ENCODE measurements at places on chromosomes 11 and 22.

- no peak for DNase-seq
Observed at GRCh38 chr11:60378354-60378753, at the start of gene MS4A7. TSS of gene MS4A7 (plus strand) at chr11:60378532. CDS start at chr11:60383142, 4,610 bp downstream.

- DNase-seq: no peak
Observed at GRCh38 chr11:94521684-94522083, 9.4 kb downstream of the C11orf97 start.

- DNase-seq: no peak
Observed at GRCh38 chr11:92866679-92867282, 102.7 kb upstream of the MTNR1B start.

DNA sequence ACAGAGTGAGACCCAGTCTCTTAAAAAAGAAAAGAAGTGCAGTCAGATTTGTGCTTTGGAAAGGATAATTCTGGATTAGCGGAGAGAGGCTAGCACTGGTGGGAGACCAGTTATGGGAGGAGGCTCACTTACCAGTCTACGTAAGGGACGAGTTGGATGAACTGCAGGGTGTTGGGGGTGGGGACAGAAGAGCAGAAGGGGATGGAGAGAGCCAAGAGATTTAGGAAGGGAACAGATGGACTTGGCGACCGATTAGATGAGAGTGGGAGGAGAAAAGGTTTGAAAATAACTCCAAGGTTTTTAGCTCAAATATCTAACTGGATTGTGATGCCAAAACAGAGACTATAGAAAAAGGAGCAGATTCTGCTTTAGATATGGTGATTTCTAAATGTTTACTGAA is 81.4 kb downstream of the SFI1 start:
- no peak for DNase-seq

DNA sequence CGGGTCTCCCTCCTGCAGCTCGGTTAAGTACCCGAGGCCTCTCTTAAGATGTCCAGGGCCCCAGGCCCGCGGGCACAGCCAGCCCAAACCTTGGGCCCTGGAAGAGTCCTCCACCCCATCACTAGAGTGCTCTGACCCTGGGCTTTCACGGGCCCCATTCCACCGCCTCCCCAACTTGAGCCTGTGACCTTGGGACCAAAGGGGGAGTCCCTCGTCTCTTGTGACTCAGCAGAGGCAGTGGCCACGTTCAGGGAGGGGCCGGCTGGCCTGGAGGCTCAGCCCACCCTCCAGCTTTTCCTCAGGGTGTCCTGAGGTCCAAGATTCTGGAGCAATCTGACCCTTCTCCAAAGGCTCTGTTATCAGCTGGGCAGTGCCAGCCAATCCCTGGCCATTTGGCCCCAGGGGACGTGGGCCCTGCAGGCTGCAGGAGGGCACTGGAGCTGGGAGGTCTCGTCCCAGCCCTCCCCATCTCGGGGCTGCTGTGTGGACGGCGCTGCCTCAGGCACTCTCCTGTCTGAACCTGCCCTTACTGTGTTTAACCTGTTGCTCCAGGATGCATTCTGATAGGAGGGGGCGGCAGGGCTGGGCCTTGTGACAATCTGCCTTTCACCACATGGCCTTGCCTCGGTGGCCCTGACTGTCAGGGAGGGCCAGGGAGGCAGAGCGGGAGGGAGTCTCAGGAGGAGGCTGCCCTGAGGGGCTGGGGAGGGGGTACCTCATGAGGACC is 25.0 kb downstream of the FADS3 start:
- DNase-seq: no peak

GRCh38 chr11:65793625-65794400 is 7.0 kb downstream of the OVOL1 start:
- no peak for DNase-seq

GRCh38 chr11:33649944-33650343 is 50.7 kb downstream of the C11orf91 start:
- no peak for DNase-seq

DNA sequence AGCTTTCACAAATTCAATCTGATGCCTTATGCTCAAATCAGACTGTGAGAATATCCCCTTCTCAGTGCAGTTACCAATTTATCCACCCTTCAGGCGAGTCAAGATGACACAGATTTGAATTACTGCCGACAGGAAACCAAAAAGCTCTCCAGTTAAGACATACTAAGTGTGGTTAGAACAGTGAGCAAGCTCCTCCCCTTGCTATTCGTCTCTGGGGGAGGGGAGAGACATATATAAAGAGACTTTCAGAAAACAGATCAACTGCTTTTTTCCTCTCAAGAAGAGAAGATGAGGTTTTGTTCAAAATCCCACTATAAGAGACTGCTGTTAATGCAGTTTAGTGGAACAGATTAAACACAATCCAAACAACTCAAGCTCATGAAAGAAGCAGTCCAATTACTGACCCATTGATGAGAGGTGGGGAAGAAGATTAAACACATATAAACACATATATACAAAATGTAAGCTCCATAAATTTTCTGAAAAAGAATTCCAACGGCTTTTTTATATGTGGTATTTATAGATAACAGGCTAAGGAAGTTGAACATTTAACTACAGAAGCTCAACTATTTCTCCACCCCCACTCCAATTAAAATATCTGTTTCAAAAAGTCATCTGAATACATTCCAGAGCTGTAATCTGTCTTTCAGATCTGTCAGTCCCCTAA is 102.7 kb downstream of the MRTFA start:
- no peak for DNase-seq

GRCh38 chr11:34605481-34606325 is 15.2 kb upstream of the EHF start:
- no peak for DNase-seq

DNA sequence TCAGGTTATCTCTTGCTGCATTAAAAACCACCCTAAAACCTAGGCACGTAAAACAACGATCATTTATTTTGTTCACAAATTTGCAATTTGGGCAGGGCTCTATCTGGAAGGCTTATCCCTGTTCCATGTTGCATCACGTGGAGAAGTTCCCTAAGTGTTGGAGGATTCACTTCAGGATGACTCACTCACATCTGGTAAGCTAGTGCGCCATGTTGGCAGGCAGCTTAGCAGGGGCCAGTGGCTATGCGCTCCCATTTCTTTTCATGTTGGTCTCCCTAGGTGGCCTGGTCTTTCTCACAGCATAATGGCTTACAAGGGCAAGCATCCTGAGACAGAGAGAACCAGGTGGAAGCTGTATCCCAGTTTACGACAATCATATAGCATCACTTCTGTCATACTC is 226.8 kb downstream of the BLID start:
- DNase-seq: no peak

- no peak for DNase-seq
Observed at GRCh38 chr11:70547821-70548670, 149.7 kb downstream of the CTTN start.

DNA sequence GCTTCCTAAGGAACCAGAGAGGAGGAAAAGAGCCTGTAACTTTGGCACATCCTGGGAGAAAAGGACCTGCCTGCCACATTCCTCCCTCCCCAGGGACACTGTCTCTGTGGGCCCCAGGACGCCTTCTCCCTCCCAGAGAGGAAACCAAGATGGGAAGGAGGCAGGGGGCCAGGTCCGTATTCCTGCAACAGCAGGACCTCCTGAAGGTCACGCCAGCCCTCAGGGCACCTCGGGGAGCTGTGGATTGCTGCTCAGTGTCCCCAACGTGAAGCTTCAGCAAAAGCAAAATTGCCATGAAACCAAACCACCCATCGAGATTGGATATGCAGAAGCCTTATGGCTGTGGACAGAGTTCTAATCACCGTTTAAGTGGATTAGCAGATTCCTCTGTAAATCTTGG is 86.7 kb downstream of the ARHGAP8 start:
- no peak for DNase-seq

- DNase-seq: no peak
Observed at GRCh38 chr22:29801153-29801552, 34.0 kb downstream of the UQCR10 start.

GRCh38 chr22:32693102-32693501 is 108.4 kb upstream of the TIMP3 start:
- no peak for DNase-seq

DNA sequence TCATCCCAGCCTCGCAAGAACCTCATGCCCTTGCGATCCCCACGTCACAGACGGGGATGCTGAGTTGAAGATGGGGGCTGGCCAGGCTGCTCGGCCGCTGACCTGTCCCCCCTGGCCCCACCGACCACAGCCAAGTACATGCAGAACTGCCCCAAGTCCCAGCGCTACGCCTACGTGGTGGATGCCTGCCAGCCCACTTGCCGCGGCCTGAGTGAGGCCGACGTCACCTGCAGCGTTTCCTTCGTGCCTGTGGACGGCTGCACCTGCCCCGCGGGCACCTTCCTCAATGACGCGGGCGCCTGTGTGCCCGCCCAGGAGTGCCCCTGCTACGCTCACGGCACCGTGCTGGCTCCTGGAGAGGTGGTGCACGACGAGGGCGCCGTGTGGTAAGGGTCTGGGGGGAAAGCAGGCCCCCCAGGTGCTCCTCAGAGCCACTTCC is 10.0 kb downstream of the MUC5B start:
- no peak for DNase-seq

- DNase-seq: no peak
Observed at GRCh38 chr11:35047179-35047578, 91.8 kb upstream of the CD44 start.

GRCh38 chr22:17198170-17199002 is 20.8 kb downstream of the ADA2 start:
- no peak for DNase-seq

DNA sequence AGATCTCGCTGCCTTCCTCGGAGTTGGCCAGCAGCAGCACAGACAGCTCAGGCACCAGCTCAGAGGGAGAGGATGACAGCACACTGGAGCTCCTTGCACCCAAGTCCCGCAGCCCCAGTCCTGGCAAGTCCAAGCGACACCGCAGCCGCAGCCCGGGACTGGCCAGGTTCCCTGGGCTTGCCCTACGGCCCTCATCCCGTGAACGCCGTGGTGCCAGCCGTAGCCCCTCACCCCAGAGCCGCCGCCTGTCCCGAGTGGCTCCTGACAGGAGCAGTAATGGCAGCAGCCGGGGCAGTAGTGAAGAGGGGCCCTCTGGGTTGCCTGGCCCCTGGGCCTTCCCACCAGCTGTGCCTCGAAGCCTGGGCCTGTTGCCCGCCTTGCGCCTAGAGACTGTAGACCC is 6.4 kb downstream of the PLA2G3 start:
- DNase-seq: no peak

DNA sequence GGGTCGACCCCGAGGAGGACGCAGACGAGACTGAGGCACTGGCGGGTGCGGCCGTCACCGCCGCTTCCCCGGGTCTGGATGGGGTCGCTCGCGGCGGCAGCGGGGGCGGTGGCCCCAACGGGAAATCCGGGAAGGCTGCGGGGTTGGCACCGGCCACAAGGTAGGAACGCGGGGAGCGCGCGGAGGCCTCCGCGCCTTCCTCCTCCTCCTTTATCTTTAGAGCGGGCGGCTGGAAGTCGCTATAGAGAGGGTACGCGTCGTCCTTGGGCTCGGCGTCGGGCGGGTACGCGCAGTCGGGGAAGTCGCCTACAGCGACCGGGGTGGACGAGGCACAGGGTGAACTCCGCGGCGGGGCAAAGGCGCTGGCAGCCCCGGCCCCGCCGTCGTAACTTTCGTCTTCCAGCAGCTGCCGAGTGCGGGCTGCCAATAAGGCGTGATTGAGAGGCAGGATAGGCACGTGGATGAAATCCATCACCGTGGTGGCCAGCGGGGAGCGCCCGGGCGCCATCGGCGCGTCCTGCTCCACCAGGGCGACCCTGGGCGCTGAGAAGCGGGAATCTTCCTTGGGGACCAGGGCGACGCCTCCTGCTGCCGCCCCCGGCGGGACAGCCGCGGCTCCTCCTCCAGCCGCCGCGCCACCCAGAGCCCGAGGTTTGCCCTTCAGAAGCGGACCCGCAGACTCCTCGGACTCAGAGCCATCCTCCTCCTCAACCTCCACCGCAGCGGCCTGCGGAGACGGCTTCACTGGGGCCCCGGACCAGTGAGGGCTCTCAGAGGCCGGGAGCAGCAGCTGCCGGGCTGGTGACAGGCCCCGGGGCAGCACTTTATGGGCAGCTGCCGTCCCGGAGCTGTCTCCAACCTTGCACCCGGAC is 1.7 kb downstream of the PGR start:
- no peak for DNase-seq

DNA sequence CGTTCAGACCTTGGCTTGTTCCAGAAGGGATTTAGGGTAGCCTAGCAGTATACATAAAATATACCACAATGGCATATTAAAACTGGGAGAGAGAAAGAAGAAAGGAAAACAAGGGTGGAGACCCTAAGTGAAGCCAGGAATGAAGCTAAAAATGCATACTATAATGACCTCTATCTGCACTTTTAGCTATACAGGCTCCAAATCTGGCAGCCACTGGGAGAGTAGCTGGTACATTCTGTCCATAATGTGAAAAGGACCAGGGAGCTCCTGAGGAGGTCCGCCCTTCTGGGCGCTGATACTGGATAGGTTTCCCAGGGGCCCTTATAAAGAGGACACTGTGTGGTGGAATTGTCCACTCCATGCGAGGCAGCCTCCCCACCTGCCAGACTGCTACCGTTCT is 42.8 kb downstream of the PRDM11 start:
- no peak for DNase-seq

DNA sequence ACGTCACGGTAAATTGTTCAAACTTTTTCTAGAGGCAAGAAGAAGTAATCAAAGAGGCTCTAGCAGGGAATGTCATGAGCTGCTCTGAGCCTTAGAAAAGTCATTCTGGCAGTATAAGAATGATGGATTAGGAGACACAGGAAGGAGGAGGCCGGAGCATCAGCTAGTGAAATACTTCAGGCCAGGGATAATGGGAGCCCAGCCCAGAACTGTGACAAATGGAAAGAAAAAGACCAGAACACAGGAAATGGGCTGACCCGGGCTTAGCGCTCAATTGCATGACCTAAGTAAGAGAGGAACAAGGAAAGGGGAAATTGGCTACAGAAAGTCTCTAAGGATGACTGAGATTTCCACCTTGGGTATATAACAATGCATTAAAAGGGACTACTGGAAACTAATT is 108.6 kb downstream of the LARGE1 start:
- DNase-seq: no peak

DNA sequence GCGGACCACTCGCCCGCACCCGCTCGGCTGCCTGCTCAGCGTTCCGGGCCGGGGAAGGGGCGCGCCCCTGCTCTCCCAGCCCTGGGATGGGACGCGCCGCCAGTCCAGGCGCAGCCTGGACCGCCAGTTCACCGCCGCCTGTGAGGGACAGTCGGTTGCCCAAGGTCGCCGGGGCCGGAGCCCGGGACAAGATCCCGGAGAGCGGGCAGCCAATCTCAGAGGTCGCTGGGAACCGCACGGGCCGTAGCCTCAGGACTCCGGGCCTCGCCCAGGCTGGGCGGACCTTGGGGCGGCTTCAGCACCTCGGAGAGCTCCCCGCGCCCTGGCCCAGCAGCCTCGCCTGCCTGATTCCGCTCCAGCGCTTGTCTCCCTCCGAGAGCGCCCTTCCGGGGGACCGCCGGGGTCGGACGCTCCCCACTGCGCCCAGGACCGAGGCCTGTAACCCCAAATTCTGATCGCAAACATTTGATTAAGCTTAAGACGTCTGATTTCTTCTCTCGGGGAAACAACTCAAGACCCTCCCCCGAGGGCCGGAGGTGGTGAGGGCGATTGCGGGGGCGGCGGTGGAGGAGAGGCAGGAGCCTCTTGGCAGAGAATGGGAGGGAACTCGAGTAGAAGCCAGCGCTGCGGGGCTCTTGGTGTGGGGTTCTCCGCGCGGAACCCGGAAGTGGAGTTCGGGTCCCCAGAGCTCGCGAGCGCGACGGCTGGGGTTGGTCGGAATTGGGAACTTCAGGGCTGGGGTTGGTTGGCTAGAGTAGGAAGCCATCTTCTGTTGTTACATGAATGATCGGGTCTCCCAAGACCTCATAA is 1.1 kb upstream of the CHRM4 start:
- DNase-seq: no peak

Measured in glomerular endothelial cell (primary cell).